ENCODE measurements at places on chromosomes 6 and 20.

GRCh38 chr6:92534109-92534508 is 885.2 kb downstream of the EPHA7 start:
- DNase-seq, result no peak

DNA sequence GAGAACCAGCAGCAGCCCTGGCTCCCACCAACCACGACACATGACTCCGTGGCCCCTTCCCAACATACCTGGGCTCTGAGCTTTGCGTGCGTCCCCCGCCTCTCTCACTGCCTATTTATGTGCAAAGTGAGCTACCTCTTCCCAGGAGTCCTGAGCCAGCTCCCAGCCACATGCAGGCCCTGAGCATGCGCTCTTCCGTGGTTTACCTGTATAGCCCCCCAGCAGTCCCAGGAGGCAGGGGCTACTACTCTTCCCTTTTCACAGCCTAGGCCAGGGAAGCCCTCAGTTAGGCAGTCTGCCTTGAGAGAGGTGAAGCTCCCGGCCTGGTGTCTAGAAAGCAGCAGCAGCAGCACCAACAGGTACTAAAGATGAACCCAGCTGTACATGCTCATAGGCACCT is 114.8 kb upstream of the CDYL start:
- no peak for DNase-seq

- no peak for DNase-seq
These were observed 460.1 kb upstream of the MANEA start for GRCh38 chr6:95117236-95117635.

GRCh38 chr6:137313211-137313610 is 94.0 kb upstream of the IFNGR1 start:
- no peak for DNase-seq

DNA sequence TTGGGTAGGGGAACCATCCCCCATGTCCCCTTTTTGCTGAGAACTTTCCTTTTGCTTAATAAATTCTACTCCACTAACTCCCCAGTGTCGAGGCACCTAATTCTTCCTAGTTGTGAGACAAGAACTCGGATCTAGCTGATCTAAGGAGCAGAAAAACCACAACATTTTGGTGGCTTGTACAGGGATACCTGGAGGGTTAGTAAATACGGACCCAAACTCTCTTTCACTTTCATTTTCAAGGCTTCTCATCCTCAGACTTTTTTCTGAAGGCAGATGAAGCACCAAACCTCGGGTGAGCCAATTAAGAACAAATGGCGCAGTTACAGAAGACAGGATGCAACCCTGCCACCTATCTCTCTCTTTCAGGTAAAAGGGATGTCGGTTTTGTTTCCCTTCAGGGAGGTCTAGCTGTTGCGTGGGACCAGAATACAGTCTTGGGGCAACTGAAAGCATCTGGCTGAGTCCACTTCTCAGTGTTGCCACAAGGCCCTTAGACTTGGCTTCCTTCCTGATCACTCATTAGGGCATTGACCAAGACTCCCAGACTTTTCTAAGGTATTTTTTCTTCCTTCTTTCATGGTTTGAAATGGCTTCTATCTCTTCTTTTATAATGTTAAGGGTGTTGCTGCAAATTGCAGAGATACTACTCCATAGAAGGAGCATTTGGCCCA is 11.1 kb upstream of the HTR1B start:
- DNase-seq, result no peak

DNA sequence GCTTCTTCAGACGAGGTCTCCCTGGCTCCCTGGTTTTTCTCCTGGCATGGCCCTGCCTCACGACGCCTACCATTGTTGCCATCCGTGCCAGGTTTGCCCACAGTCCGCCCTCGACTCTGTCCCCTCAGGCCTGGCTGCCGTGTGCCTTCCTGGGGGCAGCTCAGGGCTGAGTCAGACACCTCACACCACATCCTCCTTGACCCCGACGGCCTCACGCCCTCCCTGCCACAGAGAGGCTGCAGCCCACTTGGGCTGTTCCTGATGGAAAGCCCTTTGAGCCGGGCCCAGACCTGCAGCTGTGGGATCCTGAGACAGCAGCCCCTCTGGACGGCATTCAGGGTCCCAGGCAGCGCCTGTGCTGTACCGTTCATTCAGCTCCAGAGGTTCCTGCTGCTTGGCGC is 108.3 kb downstream of the PSMB1 start:
- DNase-seq, result no peak

DNA sequence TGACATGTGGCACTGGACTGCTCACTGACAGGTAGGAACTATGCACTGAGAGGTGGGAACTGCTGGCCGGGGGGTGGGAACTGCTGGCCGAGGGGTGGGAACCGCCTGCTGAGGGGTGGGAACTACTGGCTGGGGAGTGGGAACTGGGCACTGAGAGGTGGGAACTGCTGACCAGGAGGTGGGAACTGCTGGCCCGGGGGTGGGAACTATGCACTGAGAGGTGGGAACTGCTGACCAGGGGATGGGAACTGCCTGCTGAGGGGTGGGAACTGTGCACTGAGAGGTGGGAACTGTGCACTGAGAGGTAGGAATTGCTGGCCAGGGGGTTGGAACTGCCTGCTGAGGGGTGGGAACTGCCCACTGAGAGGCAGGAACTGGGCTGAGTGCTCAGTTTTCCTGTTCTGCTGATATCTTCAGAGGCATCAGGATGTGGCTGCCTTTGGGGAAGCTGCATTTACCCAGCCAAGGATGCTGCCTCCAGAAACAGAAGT is 90.2 kb downstream of the THBS2 start:
- peak; percentile 76 for DNase-seq

GRCh38 chr6:72322771-72323170 is 299.1 kb upstream of the KCNQ5 start:
- DNase-seq, result no peak

- no peak for DNase-seq
These were observed 20.0 kb upstream of the VNN1 start for GRCh38 chr6:132733814-132734213.

DNA sequence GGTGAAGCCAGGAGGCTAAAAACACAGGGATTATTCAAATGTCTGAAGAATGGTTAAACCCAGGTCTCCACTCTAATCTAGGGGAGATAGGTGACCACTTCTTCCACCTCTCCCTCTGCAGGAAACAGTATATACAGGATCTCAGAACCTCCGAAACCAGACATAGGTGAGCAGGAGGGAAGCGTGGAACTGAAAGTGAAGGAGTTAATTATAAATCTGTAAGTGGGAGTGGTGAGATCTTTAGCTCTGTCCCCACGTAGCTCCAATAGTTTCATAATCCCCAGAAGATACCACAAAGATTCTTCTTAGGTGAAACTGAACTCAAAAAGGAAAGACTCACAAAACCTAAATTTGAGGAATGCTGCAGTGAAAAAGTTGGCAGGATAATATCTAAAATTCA is 76.8 kb downstream of the THEMIS start:
- DNase-seq, result no peak

GRCh38 chr20:20549704-20550103 is 162.7 kb downstream of the RALGAPA2 start:
- no peak for DNase-seq

DNA sequence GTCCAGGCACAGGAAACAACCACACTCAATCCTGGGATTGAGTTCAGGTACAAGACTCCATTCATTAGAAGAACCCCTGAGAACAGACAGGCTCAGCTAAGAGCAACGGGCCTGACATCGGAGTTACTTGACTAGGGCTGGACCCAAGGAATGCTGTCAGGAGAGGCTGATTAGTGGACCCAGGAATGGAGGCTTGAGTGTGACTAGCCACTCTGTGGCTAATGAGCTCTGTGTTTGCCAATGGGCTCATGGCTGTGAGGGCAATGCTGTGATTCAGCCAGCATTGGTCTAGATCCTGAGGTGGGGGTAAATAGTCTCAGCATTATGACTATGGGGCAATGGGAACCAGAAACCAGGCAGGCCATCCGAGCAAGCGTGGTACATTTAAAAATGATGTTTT is 71.8 kb downstream of the RIOK1 start:
- DNase-seq, result no peak

- no peak for DNase-seq
These were observed 33.4 kb downstream of the HSF2 start for GRCh38 chr6:122432816-122433215.

DNA sequence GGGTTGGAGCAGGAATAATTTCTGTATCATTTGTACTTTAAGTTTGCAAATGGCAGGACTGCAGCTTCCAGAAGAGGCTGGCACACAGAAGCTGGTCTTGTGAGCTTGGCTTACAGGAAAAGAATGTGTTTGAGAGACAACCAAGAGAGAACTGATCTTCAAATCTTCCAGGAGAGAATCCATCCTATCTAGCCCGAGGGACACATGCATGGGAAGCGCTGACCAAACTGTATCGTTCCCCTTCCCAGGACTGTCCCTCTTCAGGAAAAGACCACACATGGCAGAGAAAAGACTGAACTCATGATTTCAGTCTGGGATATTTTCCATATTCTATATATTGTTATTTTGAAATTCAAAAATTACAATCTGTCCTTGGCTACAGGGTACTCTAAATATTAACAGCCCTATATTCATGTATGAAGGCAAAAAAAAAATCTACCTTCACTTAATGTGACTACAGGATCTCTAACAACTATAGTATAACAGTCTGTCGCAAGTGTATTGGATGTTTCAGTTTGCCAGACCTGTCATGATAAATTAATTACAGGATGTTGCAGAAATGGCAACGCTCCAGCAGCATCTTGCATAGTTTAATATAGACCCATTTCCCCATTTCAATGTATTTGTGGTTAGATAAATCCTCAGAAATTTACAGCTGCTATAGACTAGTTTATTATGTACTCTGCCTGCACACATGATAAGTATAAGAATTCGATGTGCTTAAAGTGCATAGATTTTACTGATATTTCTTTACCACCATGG is 99.4 kb downstream of the MYB start:
- DNase-seq, result no peak

- no peak for DNase-seq
These were observed 116.3 kb downstream of the PCSK2 start for GRCh38 chr20:17343091-17343490.

GRCh38 chr6:11211254-11211653 is 21.2 kb downstream of the NEDD9 start:
- no peak for DNase-seq

DNA sequence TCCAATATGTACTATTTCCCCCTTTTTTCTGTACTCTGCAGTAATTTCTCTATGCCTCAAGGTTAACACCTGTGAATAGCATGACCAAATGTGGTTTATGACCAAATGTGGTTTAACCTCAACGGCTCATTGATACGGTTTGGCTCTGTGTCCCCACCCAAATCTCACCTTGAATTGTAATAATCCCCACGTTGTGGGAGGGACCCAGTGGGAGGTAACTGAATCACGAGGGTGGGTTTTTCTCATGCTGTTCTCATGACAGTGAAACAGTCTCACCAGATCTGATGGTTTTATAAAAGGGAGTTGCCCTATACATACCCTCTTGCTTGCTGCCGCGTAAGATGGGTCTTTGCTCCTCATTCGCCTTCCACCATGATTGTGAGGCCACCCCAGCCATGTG is 18.7 kb downstream of the DEK start:
- no peak for DNase-seq

DNA sequence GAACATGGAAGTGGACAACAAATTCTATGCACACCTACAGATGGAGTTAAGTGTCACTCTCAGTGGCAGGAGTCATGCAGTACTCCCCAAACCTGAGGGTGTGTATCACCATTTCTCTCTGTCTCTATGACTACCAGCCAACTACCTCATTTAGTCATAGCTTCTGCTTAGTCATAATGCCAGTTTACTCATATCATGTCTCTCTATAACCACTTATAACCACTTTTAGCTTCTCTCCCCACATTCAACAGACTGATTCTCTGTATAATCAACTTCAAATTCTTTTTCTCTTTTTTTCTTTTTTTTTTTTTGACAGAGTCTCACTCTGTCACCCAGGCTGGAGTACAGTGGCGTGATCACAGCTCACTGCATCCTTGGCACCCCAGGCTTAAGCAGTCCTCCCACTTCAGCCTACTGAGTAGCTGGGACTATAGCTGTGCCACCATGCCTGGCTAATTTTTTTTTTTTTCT is 13.8 kb upstream of the GTF3C6 start:
- no peak for DNase-seq

- DNase-seq, result no peak
These were observed 45.8 kb downstream of the NOL7 start for GRCh38 chr6:13660893-13661292.
